Astrocyte of the hippocampus (primary cell): ENCODE measurements at places on chromosomes 6 and 20.

DNA sequence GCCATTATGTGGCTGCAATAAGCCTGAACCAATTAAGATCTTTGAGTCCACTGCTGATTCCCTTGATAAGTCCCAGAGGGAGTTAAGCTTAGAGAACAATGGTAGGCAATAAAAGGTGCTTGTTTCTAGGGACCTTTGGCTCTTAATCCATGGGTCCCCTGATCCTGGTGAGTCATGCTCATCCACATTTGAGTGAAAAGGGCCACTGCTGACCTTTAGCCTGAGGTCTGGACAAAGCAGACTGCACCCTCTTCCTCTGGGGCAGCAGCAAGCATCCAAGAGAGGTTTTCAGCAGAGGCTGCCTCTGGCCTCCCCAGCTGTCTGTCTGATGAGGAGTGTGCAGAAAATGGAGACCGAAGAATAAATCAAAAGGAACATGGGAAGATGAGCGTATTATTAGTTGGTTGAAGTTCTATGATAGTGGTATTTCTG, 16.1 kb upstream of the SCGN start:
- DNase-seq = no peak

DNA sequence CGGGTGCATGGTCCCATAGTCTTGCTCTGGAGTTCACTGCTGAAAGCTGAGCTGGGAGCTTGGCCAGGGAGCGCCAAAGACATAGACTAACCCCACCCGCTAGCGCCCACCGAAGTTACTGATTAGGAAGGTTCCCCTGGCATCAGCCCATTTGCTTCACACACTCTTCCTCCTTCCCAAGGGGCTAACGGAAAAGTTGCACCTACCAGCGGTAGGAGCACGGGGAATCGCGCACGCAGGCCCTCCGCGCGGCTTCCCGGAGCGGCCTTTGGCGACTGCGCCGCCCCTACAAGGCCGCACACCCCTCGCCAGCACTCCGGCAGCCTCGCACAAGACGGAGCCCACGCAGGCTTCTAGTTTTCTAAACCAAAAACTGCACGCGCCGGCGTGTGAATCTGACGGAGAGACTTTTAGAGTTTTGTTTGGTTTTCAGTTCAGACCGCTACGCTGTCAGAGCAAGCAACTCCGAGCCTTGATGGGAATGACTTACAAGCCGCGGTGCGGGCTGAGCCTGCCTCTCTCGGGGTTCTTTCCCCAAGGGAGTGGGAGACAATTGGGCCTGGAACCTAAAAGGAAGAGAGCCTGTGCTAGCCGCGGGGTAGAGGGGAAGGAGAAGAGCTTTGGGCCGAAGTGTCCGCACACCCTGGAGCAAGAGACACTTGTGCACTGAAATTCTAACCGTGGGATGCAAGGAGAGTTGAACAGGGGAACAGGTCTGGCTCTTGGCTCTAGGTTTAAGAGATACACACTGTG, 891 bp upstream of the POU3F2 start:
- peak; percentile 84 for DNase-seq

- DNase-seq = peak; percentile 85
Measured at GRCh38 chr6:39088331-39088730, 26.7 kb downstream of the SAYSD1 start.

DNA sequence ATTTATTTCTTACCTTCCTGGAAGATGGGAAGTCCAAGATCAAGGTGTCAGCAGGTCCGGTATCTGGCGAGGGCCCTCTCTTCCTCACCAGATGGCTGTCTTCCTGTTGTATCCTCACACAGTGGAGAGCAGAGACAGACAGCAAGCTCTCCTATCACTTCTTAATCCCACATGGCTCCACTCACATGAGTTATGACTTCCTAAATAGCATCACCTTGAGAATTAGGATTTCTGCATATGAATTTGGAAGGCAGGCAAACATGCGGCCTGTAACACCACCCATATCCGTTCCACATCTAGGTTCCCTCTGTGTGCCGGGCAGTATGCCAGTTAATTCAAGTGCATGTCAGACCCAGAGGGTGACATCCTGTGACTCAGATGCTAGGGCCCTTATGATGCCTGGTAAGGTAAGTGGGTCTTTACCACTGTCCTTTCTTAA, 2.1 kb downstream of the RAET1E start:
- DNase-seq = peak; percentile 43

GRCh38 chr6:148528292-148528691, 185.7 kb downstream of the SASH1 start:
- peak; percentile 40 for DNase-seq

DNA sequence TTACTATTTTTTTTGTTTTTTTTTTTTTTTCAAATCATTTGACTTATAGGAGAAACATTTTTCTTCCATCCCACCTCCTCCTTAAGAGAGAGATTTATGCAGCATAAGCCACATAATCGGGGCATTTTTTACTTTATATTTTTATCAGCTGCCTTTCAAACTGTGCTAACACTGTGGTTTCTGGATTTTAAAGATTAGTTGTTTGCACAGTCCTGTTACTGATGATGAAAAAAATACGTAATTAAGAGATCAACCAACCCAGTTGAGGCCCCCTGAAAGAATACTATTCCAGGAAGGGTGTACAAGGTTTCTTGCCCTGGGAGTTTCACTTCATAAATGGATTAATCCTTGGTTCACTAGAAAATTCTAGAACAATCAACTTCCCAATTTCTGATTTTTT, 68.3 kb downstream of the MMS22L start:
- no peak for DNase-seq

- DNase-seq = no peak
Measured at GRCh38 chr6:26473429-26473757, 15.6 kb downstream of the BTN2A1 start.

DNA sequence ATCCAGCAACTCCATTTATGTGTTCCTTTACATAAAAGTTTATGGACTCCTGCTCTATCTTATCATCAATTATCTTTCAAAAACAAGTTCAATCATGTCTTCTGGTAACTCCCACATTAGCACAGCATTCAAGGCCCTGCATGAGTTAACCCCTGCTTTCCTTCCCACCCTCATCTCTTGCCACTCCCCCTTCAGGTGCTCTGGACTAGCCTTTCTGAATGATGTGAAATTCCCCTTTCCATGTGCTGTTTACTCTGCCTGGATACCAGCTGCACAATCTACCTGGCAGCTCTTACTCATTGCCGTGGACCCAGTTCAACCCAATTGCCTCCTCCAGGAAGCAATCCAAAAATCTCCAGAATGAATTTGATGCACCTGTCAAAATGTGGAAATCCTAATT, 11.9 kb downstream of the ADGRF4 start:
- DNase-seq = no peak

GRCh38 chr6:3382326-3383279, 74.2 kb downstream of the SLC22A23 start:
- no peak for DNase-seq

GRCh38 chr6:16305246-16305725, 66.9 kb downstream of the GMPR start:
- no peak for DNase-seq

DNA sequence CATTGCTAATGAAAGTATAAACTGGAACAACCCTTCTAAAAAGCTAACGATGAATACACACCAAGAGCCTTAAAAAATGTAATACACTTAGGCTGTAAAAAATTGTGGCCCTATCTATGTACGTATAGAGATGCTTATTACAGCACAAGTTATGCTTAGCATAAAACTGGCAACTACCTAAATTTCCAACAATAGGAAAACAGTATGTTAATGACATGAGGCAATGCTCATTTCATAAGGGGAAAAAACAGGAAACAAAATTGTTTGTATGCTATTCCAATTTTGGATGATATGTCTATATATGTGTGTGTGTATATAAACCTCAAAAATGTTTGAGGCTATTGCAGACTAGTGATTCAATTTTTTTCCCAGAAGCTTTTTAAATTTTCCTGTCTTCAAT, 82.5 kb downstream of the DTNBP1 start:
- no peak for DNase-seq

DNA sequence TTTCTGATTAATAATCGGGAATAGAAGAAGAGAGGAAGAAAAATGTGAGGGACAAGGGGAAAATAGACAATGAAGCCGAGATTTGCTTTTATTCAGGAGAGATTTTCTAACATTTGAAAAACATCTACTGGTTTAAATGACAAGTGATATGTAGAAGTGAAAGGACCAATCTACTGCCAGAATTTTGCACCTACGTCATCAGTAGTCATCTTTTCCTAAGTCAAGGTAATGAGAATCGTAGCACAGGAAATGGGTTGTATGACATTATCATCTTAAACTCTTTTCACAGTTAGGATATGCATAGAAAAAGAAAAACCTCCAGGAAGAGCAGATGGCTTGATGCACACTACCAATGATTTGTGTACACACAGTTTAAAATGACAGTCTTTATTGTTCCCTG, 45.3 kb upstream of the RAB32 start:
- DNase-seq = no peak

DNA sequence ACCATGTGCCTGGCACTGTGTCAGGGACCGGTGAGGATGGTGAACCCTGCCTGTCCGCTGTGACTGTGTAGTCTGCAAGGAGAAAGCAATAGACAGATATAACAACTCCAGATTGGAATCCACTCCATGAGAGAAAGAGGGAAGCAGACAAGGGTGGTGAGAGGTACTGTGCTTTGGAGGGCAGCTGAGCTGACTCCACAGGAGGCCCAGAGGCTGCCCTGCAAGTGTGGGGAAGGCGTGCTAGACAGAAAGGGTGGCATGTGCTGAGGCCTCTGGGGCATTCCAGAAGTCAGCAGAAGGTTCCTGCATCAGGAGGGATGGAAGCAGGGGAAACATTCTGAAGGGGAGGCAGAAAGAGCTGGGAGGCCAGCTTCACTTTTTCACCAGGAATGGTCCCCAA, 39.3 kb upstream of the APCDD1L start:
- no peak for DNase-seq

- no peak for DNase-seq
Measured at GRCh38 chr6:36285797-36286196, 15.9 kb downstream of the PNPLA1 start.
